Right ventricle myocardium inferior (tissue), 1 donor: ENCODE measurements at places on chromosomes 3 and 15. TPM values are rescaled to one million over a fixed set of nuclear protein-coding genes. Genes with fewer than 3 reads are reported as not detected.

DNA sequence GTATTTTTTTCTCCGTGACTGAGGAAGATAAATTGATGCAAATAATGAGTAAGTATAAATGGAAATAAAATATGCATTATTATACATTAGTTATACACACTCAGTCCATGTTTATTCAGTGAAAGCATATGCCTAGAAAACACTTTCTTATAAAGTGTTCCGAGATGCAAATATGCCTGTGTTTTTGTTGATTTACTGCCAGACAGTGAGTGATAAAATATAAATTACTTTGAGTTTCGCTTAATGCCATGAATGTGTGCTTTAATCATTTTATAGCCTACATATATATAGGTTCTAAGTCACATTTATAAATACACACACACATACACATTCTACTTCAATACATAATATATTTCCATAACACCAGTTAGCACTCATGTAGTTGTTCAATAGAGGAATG lies 569.2 kb downstream of the UNC13C start:
- no peak for DNase-seq

GRCh38 chr3:61387817-61388216 lies 136.6 kb upstream of the FHIT start:
- no peak for DNase-seq

DNA sequence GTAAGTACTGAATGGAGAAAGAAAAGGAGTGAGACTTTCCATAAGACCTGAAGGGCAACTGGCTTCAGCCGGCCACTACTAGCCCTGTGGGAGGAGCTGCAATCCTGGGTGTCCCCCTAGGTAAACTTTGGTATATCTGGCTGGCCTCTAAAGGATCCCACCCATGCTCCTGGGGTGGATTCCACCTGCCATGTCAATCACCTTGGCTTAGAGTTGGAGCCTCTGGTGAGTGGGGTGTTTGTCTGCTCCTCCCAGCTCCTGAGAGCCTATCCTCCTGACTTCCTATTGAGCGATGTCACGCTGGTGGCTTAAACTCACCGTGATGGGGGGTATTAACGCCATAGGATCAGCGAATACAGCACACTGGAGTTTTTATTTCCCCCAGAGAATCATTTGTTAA lies 2.6 kb downstream of the SPTBN5 start:
- no peak for DNase-seq

DNA sequence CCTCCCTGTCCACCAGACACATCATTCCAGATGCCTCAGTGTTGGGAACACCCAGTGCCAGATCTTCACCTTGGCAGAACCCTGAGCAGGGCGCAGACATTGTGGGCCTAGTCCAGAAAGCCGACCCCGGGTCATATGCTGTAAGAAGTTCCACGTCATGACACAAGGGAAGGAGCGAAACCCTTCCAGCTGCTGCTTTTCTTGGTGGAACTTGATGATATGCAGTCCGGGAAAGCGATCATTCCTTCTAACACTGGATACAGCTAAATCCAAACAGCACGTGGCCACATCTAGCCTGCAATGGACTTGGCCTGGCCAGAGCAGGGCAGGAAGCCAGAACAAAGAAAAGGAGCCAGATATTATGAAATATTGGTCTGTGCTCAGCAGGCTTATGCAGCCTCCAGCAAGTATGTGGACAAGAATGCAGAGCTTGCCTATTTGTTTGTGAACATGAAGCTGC lies 22.0 kb downstream of the GASK1A start:
- DNase-seq, result peak; percentile 88

GRCh38 chr3:197367081-197367780 lies 68.8 kb upstream of the DLG1 start:
- DNase-seq, result no peak

DNA sequence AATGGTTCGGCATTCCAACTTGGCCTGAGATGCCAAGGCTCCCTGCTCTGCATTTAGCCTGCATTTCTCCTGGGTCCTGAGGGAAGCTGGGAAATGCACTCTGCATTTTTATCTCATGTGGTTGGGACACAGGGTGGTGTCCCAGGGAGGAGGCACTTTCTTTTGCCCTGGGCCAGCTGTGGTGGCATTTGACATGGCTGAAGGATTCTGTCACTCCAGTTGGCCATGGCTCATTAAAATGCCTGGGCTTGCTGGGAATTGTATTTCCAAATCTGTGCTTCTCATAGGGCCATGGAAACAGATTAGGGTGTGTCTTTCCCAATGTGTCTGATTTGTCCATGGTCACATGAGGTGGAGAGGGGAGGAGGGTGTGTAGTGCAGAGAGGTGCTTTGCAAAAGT lies 128.3 kb upstream of the RGMA start:
- no peak for DNase-seq

- no peak for DNase-seq
Observed at GRCh38 chr15:66573719-66574595, 8.2 kb upstream of the LCTL start.

DNA sequence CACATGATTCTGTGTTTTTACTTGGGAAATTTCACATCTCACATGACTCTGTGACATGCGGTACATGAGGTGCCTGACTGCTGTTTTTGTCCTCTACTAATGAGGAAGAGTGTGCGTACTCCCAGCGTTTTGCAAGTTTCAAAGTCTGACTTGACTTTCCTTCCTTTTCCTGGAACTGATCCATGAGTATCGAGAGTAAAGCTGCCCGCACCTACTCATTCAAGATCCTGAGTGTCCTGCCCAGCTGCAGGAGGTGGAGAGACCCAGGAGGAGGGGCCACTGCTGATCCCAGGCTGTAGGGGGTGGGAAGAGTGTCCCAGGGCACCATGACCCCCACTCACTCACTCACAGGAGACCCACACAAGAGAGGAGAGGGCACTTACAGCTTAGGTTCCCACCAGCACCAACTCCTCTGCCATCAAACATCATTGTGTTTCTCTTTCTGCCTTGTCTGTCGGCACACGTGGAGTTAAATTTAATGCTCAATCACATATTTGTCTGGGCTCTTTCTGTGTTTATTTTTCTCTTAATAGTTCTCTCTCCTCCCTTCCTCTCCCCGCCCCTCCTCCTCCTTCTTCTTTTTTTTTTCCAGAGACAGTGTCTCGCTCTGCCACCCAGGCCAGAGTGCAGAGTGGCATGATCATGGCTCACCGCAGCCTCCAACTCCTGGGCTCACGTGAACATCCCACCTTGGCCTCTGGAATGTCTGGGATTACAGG lies 1.4 kb downstream of the CCR5AS start:
- DNase-seq, result no peak

DNA sequence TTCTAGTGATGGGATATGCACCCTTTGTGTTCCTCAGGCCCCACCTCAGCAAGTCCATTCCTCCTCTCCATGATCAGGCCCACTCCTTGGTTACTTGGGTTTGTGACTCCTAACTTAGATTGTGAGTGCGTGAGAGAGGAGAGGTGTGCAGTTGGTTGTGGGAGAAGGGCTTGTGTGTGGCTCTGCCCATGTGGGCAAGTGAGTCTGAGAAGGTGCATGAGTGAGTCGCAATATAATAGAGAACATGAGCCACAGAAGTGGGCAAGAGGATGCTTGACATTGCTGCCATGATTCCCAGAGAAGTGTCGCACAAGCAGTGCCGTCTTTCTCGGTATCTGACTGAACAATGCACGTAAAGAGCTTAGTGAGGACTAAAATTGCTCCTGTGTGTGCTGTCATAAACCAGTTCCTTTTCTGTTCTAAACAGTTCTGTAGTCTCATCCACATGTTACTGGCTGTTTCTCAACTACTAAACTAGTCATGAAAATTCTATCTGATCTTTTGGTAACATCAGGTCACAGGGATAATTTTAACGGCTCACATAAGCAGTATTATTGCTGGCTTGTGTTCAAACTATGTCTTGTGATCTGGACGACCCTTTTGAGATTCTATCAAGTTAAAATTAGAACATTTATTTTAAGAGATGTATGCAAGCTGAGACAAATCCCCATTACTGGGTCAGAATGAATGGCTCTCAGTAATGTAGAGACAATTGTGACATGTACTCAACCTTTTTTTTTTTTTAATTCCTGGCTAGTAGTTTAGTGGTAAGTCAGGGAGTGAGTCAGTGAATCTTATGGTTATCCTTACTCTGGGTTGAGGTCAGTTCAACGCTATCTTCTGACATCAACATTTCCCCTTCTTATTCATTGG lies 25.6 kb downstream of the GYG1 start:
- DNase-seq, result no peak

- DNase-seq, result no peak
Observed at GRCh38 chr15:88769161-88769971, 33.9 kb upstream of the ACAN start.

- no peak for DNase-seq
Observed at GRCh38 chr3:117454908-117455307, 745.3 kb downstream of the TUSC7 start.

GRCh38 chr3:39414421-39414907 lies 7.9 kb downstream of the RPSA start:
- no peak for DNase-seq

DNA sequence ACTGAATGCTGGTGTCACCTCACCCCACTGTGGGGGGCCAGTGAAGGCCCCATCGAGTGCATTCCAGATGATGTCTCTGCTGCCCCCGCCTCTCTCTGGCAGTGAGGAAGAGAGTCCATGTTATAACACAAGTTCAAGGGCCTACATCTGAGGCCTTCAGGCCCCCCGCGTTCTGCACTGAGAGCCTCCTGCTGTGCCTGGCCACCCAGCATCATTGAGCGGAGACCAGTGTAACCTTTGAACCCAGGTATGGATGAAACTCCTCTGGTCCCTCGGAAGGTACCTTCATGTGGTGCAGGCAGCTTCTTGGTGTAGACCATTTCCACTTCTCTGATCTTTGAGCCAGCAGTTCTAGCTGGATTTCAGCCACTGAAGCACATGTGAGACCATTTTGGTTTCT lies 324.9 kb downstream of the OCA2 start:
- DNase-seq, result no peak

GRCh38 chr15:84979651-84980050 lies 2.0 kb upstream of the PDE8A start:
- DNase-seq, result peak; percentile 72

- DNase-seq, result no peak
Observed at GRCh38 chr3:191382661-191383060, 52.3 kb upstream of the UTS2B start.

GRCh38 chr3:43695863-43696262 lies 5.1 kb downstream of the ABHD5 start:
- no peak for DNase-seq

GRCh38 chr3:149494022-149494758 lies 19.7 kb downstream of the TM4SF4 start:
- no peak for DNase-seq

DNA sequence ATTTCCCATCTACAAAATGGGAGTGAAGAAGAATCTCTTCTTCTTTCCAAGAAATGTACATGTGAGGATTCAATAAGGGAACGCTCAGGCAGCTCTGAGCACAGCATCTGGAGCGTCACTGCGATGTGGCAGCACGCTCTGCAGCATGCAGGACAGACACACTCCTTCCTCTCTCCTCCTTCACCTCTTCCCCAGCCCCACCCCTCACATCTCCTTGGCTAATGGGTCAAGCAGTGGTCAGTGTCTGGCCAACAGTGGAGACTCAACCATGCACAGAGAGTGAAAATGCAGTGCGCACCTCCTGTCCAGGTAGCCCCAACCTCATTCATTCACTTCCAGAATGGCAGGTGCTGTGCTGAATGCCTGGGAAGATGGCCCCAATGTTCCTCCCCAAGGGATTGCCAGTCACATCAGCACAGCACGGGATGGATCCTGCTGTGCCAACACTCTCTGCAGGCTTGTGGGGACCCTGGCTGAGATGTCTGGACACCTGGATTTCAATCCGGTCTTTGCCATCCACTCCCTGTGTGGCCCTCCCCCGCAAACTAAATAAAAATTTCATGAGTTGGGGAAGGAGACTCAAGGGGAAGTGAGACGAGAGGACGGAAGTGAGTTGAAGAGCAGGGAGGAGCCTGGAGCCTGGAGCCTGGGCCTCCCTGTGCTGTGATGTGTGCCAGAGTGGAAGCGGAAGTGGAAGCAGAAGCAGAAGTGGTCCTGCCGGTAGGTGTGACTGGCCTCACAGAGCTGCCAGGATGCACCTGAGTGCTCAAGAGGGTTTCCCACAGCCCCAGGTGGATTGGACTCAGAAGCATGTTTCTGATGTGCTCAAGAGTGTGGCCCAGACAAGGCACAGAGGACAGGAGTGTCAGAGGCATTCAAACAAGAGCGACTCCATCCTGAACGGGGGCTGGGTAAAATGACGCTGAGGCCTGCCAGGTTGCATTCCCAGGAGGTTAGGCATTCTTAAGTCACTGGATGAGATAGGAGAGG lies 163.9 kb downstream of the SMAD6 start:
- DNase-seq, result no peak

DNA sequence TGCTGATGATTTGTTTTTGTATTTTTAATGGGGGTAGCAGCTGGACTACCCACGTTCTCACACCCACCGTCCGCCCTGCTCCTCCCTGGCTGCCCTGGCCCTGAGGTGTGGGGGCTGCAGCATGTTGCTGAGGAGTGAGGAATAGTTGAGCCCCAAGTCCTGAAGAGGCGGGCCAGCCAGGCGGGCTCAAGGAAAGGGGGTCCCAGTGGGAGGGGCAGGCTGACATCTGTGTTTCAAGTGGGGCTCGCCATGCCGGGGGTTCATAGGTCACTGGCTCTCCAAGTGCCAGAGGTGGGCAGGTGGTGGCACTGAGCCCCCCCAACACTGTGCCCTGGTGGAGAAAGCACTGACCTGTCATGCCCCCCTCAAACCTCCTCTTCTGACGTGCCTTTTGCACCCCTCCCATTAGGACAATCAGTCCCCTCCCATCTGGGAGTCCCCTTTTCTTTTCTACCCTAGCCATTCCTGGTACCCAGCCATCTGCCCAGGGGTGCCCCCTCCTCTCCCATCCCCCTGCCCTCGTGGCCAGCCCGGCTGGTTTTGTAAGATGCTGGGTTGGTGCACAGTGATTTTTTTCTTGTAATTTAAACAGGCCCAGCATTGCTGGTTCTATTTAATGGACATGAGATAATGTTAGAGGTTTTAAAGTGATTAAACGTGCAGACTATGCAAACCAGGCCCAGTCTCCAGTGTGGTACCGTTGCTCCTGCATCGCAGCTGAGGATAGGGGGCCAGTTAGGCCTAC lies 1.4 kb upstream of the FES start:
- DNase-seq, result peak; percentile 60

GRCh38 chr3:163543662-163544061 lies 1534.6 kb downstream of the SI start:
- DNase-seq, result no peak

DNA sequence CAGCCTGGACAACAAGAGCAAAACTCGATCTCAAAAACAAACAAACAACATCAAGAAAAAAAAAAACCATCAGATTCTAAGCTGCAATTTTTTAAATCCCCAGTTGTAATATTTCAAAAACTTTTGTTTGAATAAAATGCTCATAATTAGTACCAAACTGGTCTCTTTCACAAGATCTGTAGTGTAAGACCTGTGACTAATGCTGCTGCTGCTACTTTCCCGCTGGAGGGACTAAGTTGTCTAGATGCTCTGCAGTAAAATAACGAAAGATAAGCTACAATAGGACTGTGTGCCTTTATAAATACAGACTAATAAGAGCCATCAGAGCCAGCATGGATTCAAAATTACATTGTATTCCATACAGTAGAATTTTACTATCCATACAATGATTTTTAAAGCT lies 45.4 kb downstream of the TM4SF4 start:
- no peak for DNase-seq

Gene SYNM
- 311 TPM for total RNA-seq

Gene TMEM207
- total RNA-seq, result not detected

Gene GHSR
- total RNA-seq, result not detected

Gene GOLGA6L10
- 0.14 TPM for total RNA-seq

Gene ABHD5
- 25.4 TPM for total RNA-seq

Gene GPR156
- total RNA-seq, result not detected

Gene LRRIQ4
- not detected for total RNA-seq
